ENCODE measurements at places on chromosomes 2 and 18. TPM values are rescaled to one million over a fixed set of nuclear protein-coding genes. Genes with fewer than 3 reads are reported as not detected.

- peak; percentile 61 for DNase-seq
These were observed 22.7 kb upstream of the ACTG2 start for GRCh38 chr2:73870084-73870483.

- no peak for DNase-seq
These were observed 292.0 kb upstream of the CDH2 start for GRCh38 chr18:28468901-28469300.

Gene BOD1L2
- not detected for total RNA-seq

DNA sequence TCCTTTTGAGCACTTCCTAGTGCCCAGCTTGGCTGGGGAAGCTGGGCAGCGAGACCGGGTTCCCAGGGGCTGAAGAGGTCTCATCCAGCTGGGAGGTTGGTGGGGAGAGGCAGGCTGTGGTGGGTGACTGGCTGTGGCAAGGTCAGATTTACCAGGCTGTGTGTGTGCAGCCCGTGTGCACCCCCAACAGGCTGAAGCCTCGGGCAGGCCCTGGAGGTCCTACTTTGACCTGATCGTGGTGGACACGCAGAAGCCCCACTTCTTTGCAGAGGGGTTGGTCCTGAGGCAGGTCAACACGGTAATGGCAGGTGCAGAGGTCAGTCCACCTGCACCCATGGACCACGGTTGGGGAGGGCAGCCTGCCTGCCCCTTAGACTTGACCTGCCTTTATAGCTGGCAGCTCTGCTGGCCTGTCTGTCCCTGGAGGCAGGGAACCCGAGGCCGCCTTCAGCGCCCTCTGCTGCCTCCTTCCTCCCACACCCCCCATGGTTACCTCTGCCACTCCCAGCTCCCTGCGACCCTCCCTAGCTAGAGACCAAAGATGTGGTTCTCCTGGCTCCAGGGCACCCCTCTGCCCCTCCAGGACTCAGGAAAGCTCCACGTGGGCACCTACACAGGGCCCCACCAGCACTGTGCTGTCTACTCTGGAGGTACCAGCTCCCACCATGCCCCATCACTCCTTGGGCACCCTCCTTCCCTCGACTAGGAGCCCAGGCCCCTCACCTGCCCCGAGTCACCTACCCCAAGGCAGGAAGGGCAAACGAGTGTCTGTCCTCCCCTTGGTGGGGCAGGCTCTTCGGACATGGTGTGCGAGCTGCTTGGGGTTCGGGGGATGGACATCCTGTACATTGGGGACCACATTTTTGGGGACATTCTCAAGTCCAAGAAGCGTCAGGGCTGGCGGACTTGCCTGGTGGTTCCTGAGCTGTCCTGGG lies 4.0 kb downstream of the NT5DC4 start:
- no peak for DNase-seq

DNA sequence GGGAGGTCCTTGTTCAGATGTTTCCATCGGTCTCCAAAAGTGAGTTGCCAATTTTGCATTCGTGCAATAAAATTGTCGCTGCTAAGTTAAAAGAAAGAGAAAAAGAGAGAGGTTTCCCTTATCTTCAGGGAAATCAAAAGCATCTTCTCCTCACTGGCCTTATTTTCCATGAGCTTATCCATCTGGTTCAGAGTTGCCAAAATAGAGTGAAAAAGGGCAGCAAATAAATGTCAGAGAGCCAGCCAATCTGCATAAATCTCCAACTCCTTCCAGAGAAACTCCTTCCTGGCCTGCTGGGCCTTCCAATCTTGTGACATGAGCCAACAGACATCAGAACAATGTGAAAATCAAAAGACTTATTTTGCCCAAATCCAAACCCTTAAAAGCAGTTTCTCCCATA lies 28.4 kb downstream of the PAX3 start:
- DNase-seq = no peak

Gene LOXHD1
- total RNA-seq = 5.5 TPM

Gene PXDN
- total RNA-seq = 114 TPM

Gene RTP5
- not detected for total RNA-seq

- DNase-seq = no peak
These were observed 596.4 kb downstream of the NYAP2 start for GRCh38 chr2:225995796-225996461.

GRCh38 chr2:174610243-174610995 lies 12.8 kb upstream of the WIPF1 start:
- DNase-seq = no peak

Gene PARD6G
- total RNA-seq = 3.0 TPM

DNA sequence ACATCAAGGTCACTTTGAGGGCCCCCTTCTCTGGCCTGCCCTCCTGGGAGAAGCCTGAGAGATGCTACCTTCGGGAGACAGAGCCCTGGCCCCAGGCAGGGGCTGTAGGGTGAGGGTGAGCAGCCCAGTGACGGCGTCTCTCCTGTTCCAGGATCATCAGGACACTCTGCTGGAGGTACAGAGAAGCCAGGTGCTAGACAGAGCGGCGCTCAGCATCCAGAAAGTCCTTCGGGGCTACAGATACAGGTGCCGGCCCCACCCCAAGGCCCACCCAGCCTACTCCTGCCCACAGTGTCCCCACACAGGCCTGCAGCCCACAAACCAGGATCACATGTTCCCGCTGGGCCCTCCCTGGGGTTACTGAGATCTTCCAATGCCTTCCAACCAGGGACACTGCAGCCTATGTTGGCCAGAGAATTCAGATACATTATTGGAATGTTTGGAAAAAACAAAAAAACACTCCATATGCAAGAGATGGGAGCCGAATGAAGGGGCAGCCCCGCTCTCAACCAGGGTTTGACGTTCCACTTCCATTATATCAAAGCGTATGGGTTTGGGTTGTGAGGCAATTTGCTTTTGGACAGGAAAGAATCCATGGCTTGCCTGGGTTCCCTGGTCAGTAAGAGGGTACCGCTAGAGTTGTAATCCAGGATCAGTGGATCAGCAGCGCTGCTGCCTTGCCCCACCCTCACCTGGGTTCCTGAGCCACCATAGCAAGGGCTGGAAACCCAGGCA lies 49.5 kb upstream of the GPR17 start:
- no peak for DNase-seq

Gene MFF
- 109 TPM for total RNA-seq

DNA sequence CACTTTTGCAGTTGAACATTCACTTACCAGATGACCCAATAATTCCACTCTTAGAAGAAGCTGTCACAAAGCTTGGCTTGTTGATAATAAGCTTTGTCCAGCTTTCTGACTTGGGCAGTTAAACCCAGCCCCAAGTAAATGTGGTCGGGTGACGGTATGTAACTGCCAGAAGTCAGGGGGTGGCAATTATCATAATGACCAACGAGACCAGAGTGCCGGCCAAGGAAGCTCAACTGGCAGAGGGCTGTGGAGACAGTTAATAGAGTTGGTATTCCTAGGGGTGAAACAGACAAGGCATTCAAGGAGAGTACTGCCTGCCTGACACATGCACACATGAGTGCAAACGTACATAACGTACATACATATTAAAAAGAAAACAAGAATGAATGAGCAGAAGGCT lies 116.7 kb downstream of the EIPR1 start:
- no peak for DNase-seq

GRCh38 chr18:5943514-5943913 lies 48.2 kb upstream of the TMEM200C start:
- DNase-seq = no peak

DNA sequence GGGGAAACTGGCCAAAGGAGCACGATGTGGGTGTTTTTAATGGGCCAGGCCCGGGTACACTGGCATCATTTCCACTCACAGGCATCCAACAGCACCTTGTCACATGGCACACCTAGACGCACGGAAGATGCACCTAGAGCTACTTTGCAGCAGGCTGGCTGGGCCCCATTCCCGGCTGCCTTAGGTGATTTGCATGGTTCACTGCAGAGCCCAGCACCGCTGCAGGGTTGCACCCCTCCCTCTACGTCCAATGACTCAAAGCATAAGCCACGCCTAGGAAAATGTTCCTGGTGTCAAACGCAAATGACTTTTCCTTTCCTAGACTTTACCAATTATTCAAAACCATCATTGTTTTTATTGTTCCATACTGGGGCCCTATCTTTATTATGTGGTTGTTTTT lies 222.9 kb downstream of the EIPR1 start:
- DNase-seq = no peak

- no peak for DNase-seq
These were observed 278.6 kb downstream of the SLC8A1 start for GRCh38 chr2:40173276-40173675.

GRCh38 chr2:127142663-127143630 lies 36.0 kb upstream of the BIN1 start:
- DNase-seq = no peak

GRCh38 chr2:233422050-233422639 lies 67.9 kb downstream of the DGKD start:
- DNase-seq = no peak

DNA sequence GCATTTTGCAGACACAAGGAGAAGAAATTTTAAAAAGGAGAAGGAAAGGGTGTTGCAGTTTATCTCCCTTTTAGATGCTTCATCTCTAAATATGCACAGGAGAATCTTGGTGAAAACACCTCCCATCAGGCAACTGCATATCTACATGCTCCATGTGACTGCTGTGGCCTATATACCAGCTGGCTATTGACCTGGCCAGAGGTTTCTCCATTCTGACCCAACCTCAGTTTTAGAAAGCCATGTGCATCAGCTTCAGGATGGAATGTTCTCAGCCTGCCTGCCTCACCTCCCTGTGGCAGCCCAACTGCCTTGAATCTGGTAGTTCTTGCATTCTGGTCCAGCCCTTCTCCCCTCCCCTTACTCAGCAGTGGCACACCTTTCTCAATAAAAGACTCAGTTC lies 1958.8 kb upstream of the CELF4 start:
- no peak for DNase-seq

DNA sequence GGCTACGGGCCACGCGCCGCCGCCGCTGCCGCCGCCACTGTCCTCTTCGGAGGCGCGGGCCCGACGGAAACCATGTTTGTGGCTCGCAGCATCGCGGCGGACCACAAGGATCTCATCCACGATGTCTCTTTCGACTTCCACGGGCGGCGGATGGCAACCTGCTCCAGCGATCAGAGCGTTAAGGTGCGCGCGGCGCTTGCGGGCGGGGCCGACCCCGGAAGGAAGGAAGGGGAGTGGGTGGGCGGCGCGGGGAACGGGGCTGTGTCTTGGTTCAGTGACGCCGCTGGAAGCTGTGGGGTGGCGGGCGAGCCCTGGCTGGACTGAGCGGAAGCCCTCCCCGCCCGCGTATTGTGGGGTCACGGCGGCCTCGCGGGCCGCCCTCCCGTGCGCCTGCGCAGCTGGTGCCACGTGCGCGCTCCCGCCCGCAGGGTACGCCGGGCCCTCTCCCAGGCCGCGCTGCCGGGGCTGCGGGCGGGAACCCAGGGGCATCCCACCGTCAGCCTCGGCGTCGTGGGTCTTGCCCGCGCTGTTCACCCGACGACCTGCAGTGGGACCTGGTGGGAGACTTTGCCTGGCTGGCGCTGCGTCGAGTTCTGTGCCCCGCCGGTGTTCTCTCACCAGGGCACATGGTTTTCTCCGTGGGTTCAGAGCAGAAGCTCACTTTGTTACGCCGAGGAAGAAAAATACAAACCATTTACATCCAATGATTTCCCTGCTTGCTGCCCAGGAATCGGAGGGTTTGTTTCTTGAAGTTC lies 416 bp downstream of the SEH1L start:
- DNase-seq = peak; percentile 92

DNA sequence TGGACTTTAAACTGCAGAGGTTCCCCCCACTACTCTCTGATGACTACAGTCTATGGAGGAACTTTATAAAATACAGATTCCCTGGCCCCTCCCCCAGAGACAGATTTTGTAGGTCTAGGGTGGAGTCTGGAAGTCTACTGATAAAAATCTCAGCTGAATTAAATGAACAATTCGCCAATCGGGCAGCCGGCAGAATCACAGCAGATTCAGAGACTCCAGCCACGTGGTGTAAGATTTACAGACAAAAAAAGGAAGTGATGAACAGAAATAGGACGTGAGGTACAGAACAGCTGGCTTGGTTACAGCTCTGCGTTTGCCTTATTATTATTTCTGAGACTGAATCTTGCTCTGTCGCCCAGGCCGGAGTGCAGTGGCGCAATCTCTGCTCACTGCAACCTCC lies 21.4 kb upstream of the MTA3 start:
- DNase-seq = no peak

GRCh38 chr18:6270771-6271216 lies 143.9 kb downstream of the L3MBTL4 start:
- DNase-seq = no peak

Gene IFIH1
- total RNA-seq = 16.6 TPM

Gene NABP1
- 84.7 TPM for total RNA-seq

GRCh38 chr18:32469691-32470459 lies 807 bp downstream of the GAREM1 start:
- no peak for DNase-seq

DNA sequence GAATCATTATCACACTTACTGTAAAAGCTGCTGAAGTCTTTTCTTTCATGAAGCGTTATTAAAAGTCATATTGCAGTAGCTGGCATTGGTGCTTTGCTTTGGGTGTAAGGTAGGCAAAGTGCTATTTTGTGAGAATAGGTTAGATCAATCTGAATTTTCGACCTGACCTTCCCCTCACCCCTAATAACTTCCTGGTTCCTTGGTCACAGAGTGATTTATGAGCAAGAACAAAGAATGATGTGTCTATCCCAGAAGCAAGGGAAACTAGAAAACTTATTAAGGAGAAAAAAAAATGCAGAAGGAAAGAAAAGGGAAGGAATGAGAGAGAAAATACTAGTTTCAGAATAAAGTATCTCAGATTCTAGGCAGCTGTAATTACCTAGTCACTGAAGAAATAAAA lies 163.1 kb upstream of the MEIS1 start:
- DNase-seq = no peak

DNA sequence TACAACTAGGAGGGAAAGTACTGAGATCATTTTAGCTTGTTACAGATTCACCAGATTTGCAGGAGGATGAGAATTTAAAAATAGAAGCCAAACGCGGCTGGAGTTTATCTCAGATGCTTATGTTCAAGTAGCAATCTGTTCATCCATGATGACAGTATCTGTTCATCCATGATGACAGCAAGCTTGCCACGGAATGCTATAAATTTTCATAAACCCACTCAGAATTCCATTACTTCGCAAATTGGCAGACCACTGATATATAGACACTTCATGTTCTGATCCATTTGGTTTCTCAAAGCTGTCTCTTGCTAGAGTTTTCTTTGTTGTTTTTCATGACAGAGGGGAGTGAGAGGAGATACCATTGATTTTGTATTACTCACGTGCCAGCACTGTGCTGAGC lies 84.2 kb downstream of the GAREM1 start:
- no peak for DNase-seq

Gene PMS1
- 27.6 TPM for total RNA-seq

- no peak for DNase-seq
These were observed 639.9 kb downstream of the DCC start for GRCh38 chr18:52979892-52980291.

- DNase-seq = no peak
These were observed 8.7 kb upstream of the WIPF1 start for GRCh38 chr2:174606336-174606735.

Gene IGFBP5
- 482 TPM for total RNA-seq

Gene CD8B2
- not detected for total RNA-seq
